ENCODE measurements at places on chromosomes 11 and 22. TPM values are rescaled to one million over a fixed set of nuclear protein-coding genes. Genes with fewer than 3 reads are reported as not detected.

DNA sequence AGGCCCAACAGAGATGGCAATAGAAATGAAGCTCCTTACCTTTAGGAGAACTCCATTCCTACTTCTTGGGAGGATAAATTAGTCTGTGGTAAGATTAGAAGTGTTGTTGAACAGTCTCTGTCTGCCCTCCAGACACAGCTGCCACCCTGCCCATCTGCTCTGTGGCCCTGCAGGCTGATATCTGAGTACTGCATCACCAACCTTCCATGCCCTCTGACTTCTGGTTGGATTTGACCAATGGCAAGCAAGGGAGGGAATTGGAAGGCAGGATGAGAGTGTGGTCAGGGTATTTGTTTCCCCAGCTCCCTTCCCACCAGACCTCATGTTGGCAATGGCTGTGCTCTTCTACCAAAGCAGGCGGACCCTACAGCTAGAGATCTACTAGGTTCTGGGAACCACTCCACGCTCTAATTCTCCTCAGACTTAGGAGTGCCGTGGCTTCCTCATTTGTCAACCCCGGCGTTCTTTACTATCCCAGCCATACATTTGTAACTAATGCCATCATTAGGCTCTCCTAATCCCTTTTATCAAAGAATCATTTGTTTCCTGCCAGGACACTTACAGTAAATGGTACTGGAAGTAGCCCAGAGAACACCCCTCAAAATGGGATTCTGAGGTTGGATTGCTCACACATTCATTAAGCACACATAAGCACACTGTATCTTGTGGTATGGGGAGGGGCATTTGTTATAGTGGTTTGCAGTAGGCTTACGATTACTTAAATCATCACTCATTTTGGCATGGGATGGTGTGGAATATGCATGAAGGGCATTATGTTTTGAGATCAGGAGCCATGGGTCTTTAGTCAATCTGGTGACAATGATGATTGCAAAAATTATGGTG, 35.4 kb upstream of the CD44 start:
- DNase-seq = no peak

DNA sequence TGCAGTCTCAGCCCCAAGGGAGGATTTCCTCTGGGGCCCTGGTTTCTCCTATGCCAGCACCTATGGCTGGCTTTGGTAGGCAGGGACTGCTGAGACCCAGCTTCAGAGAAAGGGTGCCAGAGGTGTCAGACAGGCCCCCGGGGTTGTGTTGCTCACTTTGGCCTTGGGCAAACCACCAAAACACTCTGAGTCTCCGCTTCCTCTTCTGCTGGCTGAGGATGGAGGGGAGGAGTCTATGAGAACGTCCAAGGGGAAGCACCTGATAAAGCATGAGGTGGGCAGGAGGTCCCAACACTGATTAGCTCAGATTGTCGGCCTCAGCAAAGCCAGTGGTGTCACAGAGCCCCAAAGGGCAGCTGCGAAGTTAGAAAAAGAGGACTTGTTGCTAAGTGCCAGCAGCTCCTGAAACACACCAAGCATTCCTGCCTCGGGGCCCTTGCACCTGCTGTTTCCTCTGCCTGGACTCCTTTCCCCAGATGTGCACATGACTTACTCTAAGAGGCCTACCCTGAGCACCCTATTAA, 10.5 kb downstream of the SMTNL1 start:
- no peak for DNase-seq

DNA sequence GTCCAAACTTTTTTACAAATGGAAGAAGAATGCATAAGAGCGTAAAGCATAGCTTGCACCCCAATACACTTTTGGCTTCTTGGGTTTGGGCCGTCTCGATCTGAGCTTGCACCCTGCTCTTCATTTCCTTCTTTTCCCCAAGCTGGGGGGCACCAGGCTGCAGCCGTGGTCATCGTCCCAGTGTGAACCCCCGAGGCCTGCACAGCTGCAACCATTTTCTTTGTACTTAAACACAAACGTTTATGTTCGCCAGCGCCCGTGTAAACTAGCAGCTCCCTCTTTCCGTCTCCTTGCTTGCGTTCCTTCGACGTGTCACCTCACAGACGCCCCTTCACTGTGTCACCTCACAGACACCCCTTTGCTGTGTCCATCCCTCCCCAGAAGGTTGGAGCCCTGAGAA, 10.1 kb downstream of the KRTAP5-5 start:
- DNase-seq = no peak

DNA sequence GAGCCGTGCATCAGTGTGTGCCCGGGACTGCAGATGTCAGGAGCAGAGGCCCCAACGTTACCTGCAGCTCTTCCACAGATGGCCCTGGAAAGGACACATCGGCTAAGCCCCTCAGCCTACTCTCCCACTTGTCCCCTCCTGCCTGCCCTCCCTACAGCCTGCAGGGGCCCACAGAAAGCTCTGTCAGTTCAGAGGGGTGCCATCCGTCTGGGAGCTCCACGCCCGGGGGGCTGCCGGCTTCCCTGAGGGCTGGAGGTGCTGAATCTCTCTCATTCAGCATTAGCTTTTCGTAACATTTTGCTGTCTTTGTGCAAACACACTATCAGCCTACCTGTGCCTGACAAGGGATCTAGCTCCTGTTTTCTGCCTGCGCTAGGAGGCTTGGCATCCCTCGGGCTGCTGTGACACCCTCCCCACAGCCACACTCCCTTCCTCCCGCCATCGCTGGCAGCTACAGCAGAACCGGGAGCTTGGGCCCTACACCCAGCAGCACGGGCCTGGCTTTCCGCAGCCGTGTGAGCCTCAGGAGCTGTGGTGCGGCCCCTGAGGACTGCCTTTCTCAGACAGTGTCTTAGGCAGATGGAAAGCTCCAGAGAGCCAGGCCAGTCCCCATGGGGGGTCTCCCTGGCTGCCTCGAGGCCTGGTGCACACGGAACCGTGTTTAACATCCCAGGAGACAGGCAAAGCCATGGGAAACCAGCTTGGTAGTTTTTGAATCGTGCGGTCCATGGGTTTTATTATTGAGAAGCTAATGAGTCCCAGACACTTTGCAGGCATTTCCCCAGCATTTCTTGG, 198.3 kb upstream of the B3GAT1 start:
- no peak for DNase-seq

GRCh38 chr11:17695454-17696441, 23.6 kb upstream of the MYOD1 start:
- no peak for DNase-seq

Gene OR8G5
- total RNA-seq = not detected

- DNase-seq = peak; percentile 97
Measured at GRCh38 chr11:91947215-91947820, 277.3 kb upstream of the FAT3 start.

DNA sequence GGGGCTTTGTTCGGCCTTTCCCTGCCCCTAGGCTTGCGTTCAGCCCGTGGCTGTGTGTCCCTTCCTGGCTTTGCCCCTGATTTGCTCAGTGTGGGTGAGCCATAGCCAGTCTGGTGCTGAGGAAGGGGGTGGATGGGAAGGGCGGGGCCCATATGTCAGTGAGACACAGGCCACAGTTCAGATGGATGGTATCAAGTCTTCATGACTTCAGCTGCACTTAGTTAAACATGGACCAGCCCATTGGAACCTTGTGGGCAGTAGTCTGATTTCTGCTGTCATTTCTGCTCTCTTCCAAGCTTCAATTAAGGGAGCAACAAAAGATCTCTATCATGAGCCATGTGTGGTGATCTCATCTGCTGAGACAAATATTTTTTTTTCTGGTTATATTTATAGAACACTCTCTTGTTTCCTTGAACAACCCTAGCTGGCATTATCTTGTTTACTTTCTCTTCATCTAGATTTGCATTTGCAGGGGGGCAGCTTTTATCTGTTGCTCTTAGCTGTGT, 21.6 kb upstream of the PEX26 start:
- DNase-seq = peak; percentile 56

GRCh38 chr11:17719028-17719937, at the start of gene MYOD1:
TSS of gene MYOD1 (plus strand) at chr11:17719571. CDS start at chr11:17719783, 212 bp downstream.
- no peak for DNase-seq

Gene DENND5A
- 216 TPM for total RNA-seq

Gene OLFML1
- total RNA-seq = not detected

DNA sequence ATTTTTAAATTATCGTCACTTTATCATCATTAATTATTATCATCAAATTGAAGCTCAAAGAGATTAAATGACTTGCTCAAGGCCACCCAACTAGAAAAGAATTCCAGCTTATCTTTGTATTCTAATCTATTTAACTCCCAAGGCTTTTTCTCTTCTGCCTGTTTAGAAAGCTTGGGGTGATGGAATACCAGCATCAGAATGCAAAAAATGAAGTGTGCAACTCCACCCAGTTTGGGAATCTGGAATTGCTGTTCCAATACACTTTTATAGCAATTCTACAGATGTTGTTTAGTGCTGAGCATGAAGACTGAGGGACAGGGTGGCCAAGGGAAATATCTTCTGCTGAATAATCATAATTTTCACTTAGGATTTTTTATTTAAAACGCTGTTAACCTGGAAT, 97.2 kb upstream of the FIBIN start:
- DNase-seq = no peak

All from renal cortical epithelial cell (primary cell).